Hematopoietic multipotent progenitor cell treated with erythropoietin and hydrocortisone succinate and interleukin-3 and kit ligand, for 4 days (in vitro differentiated cells): ENCODE measurements at places on chromosomes 5 and 9.

- no peak for DNase-seq
These were observed 24.5 kb downstream of the PTGES2 start for GRCh38 chr9:128102861-128103588.

DNA sequence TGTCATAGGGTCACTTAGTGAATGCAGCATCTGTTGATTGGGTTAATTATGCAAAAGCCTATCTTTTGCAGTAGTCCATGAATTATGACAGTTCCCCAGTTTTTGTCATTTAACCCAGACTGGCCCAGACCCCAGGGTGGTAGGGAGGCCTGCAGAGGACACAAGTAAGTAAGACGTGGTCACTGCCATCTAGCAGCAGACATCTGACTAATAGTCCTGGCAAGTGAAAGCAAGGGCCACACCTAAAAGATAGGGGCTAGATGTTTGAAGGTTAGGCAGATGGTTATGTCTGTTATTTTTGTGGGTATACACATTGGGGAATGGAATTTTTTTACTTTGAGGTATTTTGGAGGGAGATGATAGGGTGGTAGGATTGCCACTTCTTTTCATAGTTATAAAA lies 48.0 kb downstream of the RAB14 start:
- DNase-seq: peak; percentile 73

DNA sequence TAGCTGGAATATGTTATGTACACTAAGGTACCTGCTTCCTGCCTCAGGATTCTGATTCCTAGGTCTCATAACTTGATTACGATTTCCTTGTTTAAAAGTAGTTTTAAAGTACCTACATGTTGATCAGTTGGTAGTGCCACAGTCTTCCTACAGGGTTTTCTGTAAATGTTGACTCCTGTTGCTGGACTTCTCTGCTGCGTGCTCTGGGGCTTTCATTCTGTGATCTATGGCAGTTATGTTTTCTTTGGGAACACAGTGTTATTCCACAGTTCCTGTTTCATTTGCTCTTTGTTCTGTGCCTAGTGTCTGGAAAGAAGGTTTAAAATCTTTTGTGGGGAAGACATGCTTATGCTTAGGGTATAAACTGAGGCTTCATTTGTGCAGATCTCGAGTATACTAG lies 343.5 kb downstream of the PLK2 start:
- no peak for DNase-seq

DNA sequence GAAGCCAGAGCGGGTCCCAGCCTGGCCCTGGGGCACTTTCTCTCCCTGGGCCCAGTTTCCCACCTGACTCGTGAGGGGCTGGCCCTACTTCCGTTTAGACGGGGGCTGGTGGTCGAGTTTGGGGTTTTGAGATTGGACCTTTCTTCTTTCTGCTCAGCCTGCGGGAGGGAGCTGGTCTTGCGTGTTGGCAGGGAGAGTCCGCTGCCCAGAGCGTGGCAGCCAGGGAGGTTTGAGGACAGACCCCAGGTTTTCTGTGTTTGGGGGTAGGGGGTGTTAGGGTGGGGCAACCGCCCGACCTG lies 6.0 kb upstream of the PITX1 start:
- no peak for DNase-seq

GRCh38 chr9:76818271-76818670 lies 54.0 kb downstream of the PCA3 start:
- DNase-seq: no peak

GRCh38 chr9:35891646-35892045 lies 14.4 kb upstream of the HRCT1 start:
- peak; percentile 22 for DNase-seq

- DNase-seq: no peak
These were observed 43.0 kb downstream of the SEMA6A start for GRCh38 chr5:116531635-116532034.

- no peak for DNase-seq
These were observed 338.4 kb upstream of the TRPC7 start for GRCh38 chr5:136703706-136704105.

DNA sequence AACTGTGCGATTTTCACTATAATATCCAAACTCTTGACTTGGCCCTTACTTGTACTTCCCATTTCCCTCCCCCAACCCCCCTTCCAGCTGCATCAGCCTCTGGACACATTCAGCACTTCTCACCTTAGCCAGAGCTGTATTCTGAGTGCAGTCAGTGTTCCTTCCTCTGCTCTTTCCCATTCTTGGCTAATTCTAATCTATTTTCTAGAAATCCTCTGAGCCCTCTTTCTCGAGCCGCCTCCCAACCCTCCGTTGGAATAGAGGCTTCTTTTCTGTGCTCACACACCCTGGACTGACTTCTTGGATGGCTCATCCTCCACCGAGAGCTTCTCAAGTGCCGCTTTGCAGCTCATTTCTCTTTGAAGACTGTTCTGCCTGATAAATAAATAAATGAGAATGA lies 188.8 kb downstream of the NTRK2 start:
- no peak for DNase-seq

DNA sequence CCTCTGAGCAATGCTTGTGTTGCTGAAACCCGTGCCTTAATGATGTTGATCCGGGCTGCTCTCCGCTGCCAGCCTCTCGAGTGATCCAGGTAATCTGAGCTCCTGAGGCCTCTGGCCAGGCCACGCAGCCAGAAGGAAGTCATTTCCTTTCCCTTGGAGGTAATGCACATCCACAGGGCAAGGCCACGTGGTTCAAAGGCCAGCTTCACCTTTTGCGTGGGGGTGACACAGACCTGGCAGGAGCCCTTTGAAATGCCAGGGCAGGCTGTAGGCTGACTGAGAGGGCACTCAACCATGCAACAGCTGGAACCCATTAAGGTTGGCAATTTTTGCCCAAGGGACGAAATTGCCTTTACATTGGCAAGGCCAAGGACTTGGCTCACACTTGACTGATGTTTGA lies 80.4 kb downstream of the LIX1 start:
- no peak for DNase-seq

GRCh38 chr5:112630246-112631009 lies 107.3 kb upstream of the APC start:
- DNase-seq: no peak

GRCh38 chr9:5425006-5425628 lies 12.6 kb downstream of the PLGRKT start:
- peak; percentile 75 for DNase-seq

- DNase-seq: no peak
These were observed 134.8 kb downstream of the BASP1 start for GRCh38 chr5:17352223-17352622.

DNA sequence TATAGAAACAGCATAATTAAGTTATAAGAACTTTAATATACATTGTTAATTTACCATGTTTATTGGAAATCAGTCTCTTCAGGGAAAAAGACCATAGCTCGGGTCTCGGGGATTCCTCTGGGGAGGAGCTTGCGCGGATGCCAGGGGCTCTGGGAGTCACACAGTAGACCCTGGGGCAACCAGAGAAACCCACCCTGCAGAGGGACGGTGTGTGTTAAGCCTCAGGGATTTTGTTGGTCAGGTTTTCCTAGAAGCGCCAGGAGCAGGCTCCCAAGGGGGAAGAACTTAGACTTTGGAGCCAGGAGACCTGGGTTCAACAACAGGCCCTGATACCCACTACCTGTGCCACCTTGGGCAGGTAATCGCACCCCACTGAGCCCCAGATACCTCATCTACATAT lies 297.9 kb downstream of the MED10 start:
- DNase-seq: no peak

- peak; percentile 52 for DNase-seq
These were observed 499 bp upstream of the TMEM232 start for GRCh38 chr5:110727025-110727314.

DNA sequence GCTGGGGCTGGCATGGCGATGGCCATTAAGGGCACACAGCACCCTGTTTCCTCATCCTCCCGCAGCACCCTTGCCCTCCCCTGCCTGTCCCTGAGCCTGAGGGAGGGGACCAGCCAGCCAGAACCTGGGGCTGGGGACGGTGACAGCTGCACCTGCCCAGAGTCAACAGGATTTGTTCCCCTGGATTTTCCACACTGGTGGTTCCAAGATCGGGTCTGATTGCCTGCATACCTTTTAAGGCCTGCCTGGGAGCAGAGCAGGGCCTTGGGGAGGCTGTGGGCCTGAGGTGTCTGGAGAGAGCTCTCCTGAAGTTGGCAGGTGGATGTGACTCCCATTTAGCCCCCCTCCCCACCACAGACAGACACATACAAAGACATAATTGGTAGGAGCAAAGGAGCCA lies 61.0 kb upstream of the C5orf58 start:
- DNase-seq: no peak

DNA sequence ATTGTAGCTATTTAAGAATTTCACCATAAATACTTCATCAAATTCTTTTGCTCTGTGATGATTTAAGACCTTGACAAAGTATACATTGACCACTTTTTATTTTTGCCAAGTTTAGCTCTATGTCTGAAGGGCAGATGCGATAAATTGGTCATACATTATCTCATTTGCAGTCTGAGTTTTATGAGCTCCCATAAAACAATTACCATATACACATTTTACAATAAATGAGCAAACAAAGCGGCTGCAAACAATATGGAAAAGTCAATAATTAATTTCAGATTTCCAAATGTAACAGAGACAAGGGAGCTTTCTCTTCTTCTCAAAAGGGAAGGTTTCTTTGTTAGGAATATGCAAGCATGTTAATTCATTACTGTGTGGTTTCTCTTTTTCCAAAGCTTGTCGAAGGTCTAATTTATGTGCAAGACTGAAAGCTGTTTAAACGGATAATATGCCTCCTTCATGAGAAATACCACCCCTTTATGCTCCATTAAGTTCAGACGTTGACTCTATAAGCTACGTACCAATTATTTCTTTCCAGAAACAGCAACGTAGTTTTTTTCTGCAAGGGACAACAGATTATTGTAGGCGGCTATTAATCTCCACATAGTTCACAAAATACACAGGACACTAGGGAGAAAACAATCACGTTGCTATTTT lies 7.0 kb upstream of the IZUMO3 start:
- no peak for DNase-seq

DNA sequence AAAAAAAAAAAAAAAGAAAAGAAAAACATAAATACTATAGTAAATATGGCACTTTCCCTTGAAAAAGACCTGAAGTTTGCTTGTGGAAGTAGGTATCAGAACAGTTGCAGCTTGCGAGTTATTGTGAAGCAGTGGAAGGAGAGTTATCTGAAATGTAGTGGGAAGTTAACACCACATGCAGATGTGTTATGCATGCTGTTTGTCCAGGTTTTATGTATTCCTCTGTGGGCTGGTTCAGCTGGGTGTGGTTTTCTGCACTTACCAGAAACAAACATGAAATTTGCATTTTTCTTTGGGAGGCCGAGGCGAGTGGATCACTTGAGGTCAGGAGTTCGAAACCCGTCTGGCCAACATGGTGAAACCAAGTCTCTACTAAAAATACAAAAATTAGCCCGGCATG lies 42.1 kb upstream of the CTNNA1 start:
- peak; percentile 46 for DNase-seq

- DNase-seq: no peak
These were observed 365.3 kb downstream of the BNC2 start for GRCh38 chr9:16505199-16505598.
